ENCODE measurements at places on chromosomes 16 and 17. TPM values are rescaled to one million over a fixed set of nuclear protein-coding genes. Genes with fewer than 3 reads are reported as not detected.

Gene PIGQ
- 56.7 TPM for polyA plus RNA-seq

DNA sequence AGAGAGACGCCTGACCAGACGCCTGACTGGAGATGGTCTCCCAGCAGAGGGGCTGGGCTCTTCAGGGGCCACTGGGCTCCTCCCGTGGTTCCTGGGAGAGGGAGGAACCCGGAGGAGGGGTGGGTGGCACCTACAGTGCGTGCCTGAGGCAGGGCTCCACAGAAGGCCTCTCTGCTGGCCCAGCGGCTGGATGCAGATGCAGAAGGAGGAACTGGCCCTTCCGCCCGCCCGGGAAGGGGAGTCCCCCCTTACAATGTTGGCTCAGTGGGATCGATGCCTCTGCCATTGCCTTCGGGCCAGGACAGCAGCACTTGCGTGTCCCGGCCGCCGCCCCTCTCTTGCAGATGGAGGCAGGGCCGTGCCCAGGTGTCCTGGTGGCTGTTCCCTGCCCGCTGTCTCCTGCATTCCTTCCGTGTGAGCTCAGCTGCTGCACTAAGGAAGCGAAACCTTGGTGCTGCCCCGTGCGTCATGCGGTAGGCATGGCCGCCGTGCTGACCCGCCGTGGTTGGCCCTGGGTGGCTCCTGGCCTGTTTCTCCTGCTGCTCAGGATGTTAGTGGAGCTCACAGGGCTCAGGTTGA lies 15.1 kb downstream of the BAIAP2 start:
- no peak overlapping the region for H3K27ac ChIP-seq
- no peak overlapping the region for H3K4me3 ChIP-seq
- H3K27me3 ChIP-seq: peaks cover 8% of the 10 kb centered on the region
- DNase-seq: no peak
- no peaks in the 10 kb centered on the region for H3K36me3 ChIP-seq

DNA sequence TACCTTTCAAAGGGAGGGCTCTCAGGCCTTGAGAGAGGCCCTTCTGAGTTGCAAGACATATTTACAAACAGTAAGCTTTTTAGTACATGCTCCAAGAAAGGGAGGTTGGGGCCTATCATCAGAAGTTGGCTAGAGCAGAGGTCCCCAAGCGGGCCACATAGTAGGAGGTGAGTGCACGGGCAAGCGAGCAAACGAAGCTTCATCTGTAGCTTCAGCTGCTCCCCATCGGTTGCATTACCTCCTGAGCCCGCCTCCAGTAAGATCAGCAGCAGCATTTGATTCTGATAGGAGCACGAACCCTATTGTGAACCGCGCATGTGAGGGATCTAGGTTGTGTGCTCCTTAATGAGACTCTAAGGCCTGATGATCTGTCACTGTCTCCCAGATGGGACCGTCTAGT lies 26.2 kb downstream of the PRDM7 start:
- H3K27me3 ChIP-seq: no peaks in the 10 kb centered on the region
- DNase-seq: no peak
- no peak overlapping the region for H3K4me3 ChIP-seq

- no peak overlapping the region for H3K4me3 ChIP-seq
- H3K27me3 ChIP-seq: no peaks in the 10 kb centered on the region
- peaks cover 13% of the 10 kb centered on the region for H3K4me1 ChIP-seq
- DNase-seq: peak; percentile 78
- H3K36me3 ChIP-seq: no peaks in the 10 kb centered on the region
- no peak overlapping the region for H3K27ac ChIP-seq
Observed at GRCh38 chr16:11949527-11949926, 7.7 kb upstream of the NPIPB2 start.

GRCh38 chr16:64312980-64313379 lies 808.9 kb downstream of the CDH11 start:
- no peak overlapping the region for H3K27ac ChIP-seq
- H3K36me3 ChIP-seq: no peaks in the 10 kb centered on the region
- no peaks in the 10 kb centered on the region for H3K4me1 ChIP-seq

- no peaks in the 10 kb centered on the region for H3K27me3 ChIP-seq
- DNase-seq: no peak
- H3K36me3 ChIP-seq: no peaks in the 10 kb centered on the region
- no peaks in the 10 kb centered on the region for H3K4me1 ChIP-seq
- no peak overlapping the region for H3K4me3 ChIP-seq
- H3K27ac ChIP-seq: no peak overlapping the region
Observed at GRCh38 chr16:13613165-13613564, 306.8 kb upstream of the ERCC4 start.

DNA sequence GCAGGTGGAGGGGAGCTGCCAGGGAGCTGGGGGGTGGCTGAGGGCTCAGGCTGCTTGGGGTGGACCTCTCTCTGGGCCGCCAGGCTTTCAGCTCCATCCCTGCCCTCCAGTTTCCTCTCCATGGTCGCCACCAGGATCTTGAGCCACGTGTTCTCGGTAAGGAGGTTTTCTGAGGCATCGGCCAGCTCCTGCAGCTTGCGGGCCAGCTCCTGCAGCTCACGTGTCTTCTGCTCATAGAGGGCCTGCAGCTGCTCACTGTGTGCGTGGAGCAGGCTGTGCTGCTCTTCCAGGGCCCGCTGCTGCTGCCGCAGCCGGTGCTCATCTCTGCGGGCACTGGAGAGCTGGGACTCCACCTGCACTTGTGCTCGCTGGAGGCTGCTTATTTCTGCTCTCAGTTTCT lies 11.0 kb downstream of the SNN start:
- H3K27ac ChIP-seq: peak overlapping the region; percentile 99
- peaks cover 100% of the 10 kb centered on the region for H3K4me1 ChIP-seq
- no peaks in the 10 kb centered on the region for H3K36me3 ChIP-seq
- no peak overlapping the region for H3K4me3 ChIP-seq

DNA sequence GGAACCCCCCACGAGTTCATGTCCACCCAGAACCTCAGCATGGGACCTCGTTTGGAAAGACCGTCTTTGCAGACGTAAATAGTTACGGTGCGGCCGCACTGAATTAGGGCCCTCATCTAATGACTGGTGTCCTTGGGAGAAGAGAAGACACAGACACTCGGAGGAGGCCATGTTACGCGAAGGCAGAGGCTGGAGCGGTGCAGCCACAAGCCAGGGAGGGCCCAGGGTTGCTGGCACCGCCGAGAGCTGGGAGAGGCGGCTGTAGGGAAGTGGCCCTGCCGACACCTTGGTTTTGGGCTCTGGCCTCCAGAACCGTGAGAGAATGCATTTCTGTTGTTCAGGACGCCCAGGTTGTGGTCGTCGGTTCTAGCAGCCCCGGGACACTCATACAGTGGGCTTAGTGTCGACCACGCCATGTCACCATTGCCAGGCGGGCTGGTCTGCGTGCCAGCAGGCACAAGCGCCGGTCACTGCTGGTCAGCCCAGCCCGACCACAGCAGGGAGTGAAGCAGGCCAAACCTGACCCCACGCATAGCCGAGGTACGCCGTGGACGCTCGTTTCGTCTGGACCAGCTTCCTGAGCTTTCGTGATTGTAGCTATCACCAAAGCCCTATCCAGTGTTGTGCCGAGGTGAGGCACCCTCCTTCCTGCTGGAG lies 10.7 kb upstream of the WDR45B start:
- no peaks in the 10 kb centered on the region for H3K27me3 ChIP-seq
- no peak overlapping the region for H3K4me3 ChIP-seq
- DNase-seq: no peak
- peaks cover 2% of the 10 kb centered on the region for H3K36me3 ChIP-seq
- no peak overlapping the region for H3K27ac ChIP-seq
